Kidney epithelial cell (primary cell): ENCODE measurements at places on chromosomes 3 and 15. TPM values are rescaled to one million over a fixed set of nuclear protein-coding genes. Genes with fewer than 3 reads are reported as not detected.

FBXW12 gene
- total RNA-seq: 0.46 TPM in 1 of 2 replicates, not detected in the other

OCA2 gene
- under 0.01 and 0.29 TPM in 2 replicates for total RNA-seq

KCNAB1 gene
- total RNA-seq: not detected in 2 replicates

CHRNA7 gene
- total RNA-seq: 2.7 and 4.8 TPM in 2 replicates

ATP10A gene
- 7.6 and 8.0 TPM in 2 replicates for total RNA-seq

C15orf39 gene
- total RNA-seq: 26.8 and 34.8 TPM in 2 replicates

MGLL gene
- total RNA-seq: 71.8 and 76.3 TPM in 2 replicates

SERPINI2 gene
- not detected in 2 replicates for total RNA-seq

KBTBD13 gene
- total RNA-seq: not detected in 2 replicates

ANKUB1 gene
- total RNA-seq: not detected in 2 replicates
